ENCODE measurements at places on chromosomes 16 and 17.

- DNase-seq: no peak
Observed at GRCh38 chr17:40340327-40340726, 24.2 kb downstream of the GJD3 start.

DNA sequence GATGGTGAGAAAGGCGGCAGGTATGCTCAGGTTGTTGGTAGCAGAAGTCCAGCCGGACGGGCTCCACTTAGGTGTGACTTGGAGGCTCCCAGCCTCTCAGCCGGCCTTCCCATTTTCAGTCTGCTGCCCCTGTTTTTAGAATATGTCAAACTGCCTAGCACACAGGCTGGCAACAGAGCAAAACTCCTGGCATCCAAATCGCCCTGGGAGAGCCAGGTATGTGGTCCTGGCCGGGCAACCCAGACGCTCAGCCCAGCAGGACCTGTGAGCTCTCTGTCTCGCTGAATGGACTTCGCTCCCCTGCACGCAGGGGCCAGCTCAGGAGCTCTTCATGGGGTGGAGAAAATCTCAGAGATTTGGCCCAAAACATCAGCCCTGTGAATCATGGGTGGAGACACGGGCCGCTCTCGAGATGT, 147.9 kb upstream of the CHMP6 start:
- no peak for DNase-seq

DNA sequence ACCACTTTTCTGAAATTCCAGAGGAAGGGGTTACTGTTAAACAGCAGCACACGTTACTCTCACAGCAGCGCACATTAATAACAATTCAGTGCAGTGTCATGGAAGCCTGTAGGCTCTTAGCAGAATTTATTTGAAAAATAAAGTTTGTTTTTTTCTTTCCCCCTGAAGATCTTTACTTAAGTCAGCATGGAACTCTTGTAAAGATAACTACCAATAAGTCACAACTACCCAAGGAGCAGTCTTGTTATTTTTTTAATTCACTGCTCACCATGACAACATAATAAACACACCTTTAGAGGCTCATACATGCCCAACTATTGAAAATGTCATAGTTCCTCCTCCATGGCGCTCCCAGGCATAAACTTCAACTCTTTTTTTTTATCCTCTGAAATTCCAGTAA, 31.8 kb upstream of the PSMD7 start:
- no peak for DNase-seq

DNA sequence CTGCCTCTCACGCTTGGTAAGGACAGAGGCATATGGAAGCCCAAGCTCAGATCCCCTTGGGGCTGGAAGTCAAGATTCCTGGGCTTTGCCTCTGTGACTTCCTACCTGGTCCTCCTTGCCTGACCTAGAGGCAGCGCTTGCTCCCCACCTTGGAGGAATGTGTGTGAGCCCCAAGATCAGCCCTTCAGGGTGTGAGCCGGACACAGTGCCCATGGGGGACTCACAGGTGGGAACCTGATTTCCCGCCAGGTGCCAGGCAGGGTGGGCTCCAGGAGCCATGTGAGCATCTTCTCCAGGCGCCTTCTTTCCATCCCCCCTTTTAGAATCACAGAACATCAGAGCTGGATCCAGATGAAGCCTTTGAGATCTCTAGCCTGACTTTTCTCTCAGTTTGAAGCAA, 10.2 kb downstream of the CD300LG start:
- no peak for DNase-seq

DNA sequence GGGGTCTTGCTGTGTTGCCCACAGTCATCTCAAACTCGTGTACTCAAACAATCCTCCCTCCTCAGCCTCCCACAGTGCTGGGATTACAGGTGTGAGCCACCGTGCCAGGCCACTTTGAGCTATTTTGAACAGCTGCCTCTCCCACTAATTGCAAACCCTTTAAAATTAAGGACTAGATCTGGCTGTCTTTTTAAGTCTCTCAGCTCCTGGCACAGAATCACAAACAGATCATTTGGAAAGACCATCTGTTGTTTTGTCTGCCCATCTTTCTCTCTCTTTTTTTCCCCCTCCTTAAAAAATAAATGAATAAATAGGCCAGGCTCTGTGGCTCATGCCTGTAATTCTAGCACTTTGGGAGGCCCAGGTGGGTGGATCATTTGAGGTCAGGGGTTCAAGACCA, 10.9 kb upstream of the STAT3 start:
- no peak for DNase-seq

DNA sequence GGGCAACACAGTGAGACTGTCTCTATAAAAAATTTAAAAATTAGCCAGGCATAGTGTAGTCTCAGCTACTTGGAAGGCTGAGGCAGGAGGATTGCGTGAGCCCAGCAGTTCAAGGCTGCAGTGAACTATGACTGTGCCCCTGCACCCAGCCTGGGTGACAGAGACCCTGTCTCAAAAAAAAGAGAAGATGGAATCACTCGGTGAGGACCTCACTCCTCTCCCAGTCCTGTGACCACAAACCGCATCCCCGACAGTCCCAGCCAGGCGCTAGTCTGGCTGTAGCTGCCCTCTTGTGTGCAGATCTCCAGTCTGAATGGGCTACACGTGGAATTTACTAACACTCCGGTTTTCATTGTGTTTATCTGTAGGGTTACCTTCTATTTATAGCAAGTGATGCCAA, 11.1 kb downstream of the DEXI start:
- no peak for DNase-seq

- peak; percentile 15 for DNase-seq
Observed at GRCh38 chr17:40980596-40980995, 3.5 kb downstream of the KRT40 start.

DNA sequence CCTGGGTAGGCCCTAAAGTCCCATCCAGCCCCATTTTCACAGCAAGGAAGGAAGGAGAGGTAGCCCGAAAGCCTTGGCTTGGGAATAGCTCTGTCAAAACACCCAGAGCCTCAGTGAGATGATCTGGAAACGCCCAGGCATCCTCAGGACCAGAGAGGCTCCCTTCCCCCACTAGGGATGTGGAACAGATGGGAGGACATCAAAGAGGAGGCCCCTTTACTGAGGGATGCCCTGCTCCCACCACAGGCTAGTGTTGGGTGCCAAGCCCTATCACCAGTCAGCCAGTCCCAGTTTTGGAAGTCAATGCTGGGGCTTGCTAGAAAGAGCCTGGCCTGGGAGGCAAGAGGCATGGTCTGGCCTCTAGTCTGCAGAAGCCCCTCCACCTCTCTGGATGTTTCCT, 4.7 kb downstream of the TPPP3 start:
- DNase-seq: no peak

DNA sequence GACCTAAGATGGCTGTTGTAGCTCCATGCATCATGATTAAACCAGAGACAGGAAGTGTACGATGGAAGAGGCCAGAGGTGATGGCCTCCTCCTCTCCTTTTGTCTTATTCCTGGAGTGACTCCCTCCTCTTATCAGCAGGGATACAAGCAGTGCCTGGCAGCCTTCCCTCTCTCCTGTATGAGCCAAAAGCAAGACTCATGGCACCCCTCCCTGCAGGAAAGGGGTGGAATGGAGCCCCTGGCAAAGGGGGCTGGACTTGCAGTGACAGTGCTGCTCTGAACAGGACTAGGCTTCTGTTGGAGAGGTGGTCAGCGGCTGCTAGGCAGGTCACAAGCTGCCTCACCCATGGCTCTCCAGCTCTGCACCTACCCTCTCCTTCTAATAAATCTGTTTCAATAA, 8.4 kb downstream of the TXNL4B start:
- no peak for DNase-seq

DNA sequence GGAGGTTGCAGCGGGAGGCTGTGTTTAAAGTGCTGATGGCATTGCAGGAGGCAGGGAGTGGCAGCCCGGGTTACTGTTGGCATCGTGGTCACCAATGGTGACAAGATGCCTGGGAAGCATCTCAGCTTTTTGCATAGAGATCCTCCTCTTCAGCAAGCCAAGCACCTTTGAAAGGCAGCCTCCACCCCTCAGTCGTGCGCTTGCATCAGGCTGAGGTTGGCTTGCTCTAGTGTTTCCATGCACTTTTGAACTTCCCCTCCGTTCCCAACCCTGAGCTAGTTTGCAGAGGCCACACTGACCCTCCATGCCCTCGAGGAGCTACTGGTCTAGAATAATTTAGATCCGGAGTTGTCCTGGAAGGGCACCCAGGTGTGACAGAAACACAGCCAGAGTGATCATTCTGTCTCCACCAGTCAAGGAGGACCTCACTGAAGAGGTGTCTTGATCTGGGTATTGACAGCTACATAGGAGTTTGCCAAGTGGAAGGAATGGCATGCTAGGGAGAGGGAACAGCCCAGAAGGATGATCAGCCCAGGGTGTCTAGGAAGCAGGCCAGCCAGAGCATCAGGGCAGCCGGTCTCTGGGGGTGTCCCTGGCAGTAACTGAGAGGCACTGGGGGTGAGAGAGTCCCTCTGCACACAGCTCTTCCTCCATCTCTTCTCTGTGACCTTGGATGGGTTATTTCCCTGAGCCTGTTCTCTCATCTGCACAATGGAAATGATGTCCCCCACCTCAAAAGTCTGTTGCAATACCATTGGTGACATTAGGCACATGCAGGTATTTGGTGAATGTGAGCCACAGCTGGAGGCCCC, 7.7 kb downstream of the BEAN1 start:
- no peak for DNase-seq

DNA sequence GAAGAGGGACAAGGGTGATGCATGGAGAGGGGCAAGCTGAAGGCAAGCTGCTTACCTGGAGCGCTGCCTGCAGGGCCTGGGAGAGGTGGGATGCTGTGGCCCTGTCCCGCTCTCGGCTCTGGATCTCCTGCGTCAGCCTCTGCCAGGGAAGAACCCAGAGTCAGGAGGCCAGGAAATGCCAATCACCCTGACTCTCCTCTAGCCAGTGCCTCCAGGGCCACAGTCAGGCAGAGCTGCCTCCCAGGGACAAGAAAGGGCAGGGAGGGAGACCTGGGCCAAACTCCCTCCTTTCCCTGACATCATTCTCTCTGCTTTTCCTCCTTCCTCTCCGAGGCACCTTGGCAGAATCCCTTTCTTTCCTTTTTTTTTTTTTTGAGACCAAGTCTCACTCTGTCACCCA, 11.3 kb downstream of the CDK3 start:
- no peak for DNase-seq

GRCh38 chr17:49959183-49959935, 9.6 kb upstream of the DLX4 start:
- DNase-seq: no peak

DNA sequence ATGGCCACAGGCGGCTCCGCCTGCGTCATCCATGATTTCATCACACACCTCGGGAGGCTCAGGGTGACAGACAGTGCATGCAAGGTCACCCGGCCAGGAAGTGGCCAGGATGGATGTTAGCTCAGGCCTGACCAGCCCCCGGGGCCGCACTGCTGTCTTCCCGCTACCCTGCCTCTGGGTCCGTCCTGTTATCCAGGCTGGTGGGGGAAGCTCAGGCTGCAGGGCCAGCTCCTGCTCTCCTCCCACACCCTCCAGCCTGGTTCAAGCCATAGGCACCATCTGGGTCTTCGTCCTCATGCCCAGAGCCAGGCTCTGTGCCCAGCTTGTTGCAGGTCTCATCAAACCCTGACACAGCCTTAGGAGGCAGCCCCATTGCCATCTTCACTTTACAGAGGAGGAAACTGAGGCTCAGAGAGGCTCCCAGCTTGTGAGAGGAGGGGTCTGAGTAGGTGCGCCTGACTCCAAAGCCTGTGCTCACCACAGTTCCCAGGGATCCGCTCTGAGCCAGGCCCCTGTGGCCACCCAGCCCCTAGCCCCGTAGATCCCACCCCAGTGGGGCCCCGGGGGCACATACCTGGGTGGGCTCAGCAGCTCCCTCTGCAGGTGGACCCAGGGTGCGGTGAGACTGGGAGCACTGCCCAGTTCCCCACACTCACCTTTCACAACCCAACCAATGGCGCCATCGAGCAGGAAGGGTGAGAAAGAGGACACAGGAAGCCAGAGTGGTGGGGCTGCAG, 412 bp upstream of the ADGRG3 start:
- DNase-seq: no peak

- DNase-seq: no peak
Observed at GRCh38 chr17:34998205-34998604, 17.9 kb downstream of the LIG3 start.

Data from C1 segment of cervical spinal cord (tissue), 14 donors.